NCI-H748 treated with DMSO at 0.1 percent for 48 hours (cell line): ENCODE measurements at places on chromosomes 6 and 20.

DNA sequence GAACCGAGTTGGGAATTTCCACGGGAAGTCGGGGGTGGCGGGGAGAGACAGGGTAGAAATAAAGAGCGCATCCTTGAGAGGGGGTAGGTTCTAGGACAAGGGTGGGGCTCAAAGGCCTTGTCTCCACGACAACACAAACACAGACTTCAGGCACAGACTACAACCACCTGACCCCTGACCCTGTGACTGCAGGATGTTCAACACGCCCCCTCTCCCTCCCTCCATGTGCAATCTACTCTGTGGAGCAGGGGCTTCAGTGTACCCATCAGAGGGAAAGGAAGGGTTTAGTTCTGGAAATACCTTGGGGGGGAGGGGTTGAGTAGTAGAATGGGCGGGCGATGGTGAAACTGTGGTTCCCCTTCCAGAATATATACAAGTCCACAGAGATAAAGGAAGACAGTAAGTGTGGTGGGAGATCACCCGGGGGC, 651 bp upstream of the TAPBP start:
- peak; percentile 89 for DNase-seq

- DNase-seq: no peak
These were observed 379.7 kb downstream of the CDH4 start for GRCh38 chr20:61631751-61632150.

- DNase-seq: no peak
These were observed 114.7 kb upstream of the BACH2 start for GRCh38 chr6:90411292-90411781.

- no peak for DNase-seq
These were observed 139.4 kb downstream of the RNGTT start for GRCh38 chr6:88823998-88824397.

- DNase-seq: no peak
These were observed 91.4 kb downstream of the RREB1 start for GRCh38 chr6:7198833-7199800.

GRCh38 chr6:155188707-155189496, 74.9 kb upstream of the CLDN20 start:
- no peak for DNase-seq

DNA sequence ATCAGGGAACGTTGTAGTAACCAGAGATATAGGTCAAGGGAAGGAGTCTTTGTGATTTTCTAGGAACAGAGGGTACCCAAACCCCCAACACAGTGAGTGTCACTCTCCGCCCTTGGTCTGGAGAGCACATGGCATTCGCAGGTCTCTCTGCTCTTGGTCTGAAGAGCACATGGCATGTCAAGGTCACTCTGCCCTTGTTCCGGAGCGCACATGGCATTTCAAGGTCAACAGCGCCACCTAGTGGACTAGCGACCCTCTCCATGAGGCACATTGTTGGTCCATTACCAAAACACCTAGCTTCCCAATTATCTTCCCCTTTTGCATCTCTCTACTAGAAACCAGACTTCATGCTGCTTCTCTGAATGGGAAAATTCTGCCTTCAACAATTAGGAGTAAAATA, 260.0 kb downstream of the C6orf118 start:
- peak; percentile 37 for DNase-seq

DNA sequence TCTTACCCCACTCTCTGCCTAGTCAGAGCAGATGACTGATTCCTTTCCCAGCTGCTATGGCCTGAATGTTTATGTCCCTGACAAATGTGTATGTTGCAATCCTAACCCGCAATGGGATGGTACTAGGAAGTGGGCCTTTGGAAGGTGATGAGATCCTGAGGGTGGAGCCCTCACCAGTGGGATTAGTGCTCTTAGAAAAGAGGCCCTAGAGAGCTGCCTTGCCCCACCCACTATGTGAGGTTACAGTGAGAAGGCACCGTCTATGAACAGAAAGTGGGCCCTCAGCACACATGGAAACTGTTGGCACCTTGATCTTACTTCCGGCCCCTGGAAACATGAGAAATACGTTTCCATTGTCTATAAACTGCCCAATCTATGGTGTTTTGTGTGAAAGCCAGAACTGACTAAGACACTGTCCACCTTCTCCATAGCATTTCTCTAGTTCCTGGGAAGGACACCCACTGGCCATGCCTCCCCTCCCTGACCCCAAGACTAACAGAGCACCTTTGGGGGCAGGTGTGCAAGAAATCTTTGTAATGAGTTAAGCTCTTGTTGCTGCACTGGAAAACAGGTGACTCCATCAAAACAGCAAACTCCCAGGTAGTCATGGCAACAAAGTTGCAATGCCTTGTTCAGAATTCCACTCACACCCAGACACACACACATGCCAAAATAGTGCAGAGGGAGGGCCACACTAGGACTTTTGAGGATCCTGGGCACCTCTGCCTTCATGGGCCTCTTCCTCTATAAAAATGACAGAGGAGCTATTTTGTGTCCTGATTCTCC, 16.2 kb downstream of the GABRR2 start:
- no peak for DNase-seq

DNA sequence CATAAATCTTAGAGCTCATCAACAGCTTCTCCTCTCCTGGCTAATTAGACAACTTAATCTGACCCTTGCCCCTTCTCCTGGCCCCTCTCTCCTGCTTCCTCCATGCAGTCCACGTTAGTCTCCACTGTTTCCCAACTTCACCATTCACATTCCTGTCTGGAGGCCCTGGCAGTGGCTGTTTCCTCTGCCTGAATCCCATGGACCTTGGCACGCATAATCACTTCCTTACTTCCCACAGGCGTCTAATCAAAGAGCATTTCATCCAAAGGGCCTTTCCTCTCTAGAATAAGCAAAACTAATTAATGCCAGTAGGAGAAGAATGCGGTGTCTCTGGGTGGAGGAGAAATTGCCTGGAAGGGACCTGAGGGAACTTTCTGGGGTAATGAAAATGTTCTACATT, 16.4 kb upstream of the XRN2 start:
- no peak for DNase-seq

DNA sequence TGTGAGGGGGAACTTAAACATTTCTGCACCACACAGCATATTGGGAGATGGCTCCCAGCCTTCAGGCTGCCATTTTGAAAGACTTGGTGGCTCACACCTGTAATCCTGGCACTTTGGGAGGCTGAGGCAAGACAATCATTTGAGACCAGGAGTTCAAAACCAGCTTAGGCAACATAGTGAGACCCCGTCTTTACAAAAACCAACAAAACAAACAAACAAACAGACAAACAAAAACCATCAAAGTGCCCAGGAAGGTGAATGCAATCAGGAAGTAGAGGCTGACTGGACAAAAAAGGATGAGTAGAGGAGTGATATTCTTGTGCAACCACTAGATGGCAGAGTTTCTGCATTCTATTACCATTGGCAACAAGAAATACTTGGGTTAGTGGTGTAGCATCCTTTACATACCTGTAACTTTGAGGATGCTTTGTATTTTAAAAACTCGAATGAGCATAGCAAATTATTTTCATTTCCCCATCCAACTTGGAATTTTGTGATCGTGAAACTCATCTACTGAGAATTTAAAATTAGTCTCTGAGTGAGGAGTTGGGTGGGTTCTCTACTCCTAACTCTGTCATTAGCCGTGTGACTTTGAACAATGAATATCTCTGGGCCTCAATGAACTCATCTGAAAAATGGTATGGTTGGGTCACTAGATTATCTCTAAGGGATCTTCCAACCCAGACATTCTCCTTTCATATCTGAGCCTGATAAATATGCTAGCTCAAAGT, 84.4 kb downstream of the CRYBG1 start:
- DNase-seq: peak; percentile 67

- DNase-seq: no peak
These were observed 12.6 kb downstream of the ANKEF1 start for GRCh38 chr20:10047427-10047826.

- no peak for DNase-seq
These were observed 437.5 kb downstream of the TFAP2A start for GRCh38 chr6:9977411-9977810.

GRCh38 chr6:117550078-117550600, 52.2 kb downstream of the GOPC start:
- DNase-seq: no peak
